ENCODE measurements at places on chromosomes 1 and 21. TPM values are rescaled to one million over a fixed set of nuclear protein-coding genes. Genes with fewer than 3 reads are reported as not detected.

- H3K36me3 ChIP-seq = no peaks in the 10 kb centered on the region
- no peak for DNase-seq
- H3K27me3 ChIP-seq = peaks cover 19% of the 10 kb centered on the region
- H3K27ac ChIP-seq = no peak overlapping the region
- H3K4me3 ChIP-seq = no peak overlapping the region
Measured at GRCh38 chr21:44897326-44898010, 23.2 kb downstream of the ITGB2 start.

- no peaks in the 10 kb centered on the region for H3K4me1 ChIP-seq
- no peak for DNase-seq
- H3K27ac ChIP-seq = no peak overlapping the region
- H3K4me3 ChIP-seq = no peak overlapping the region
- no peaks in the 10 kb centered on the region for H3K36me3 ChIP-seq
- no peaks in the 10 kb centered on the region for H3K27me3 ChIP-seq
Measured at GRCh38 chr1:79364896-79365295, 358.4 kb upstream of the ADGRL4 start.

- H3K4me1 ChIP-seq = peaks cover 93% of the 10 kb centered on the region
- H3K27me3 ChIP-seq = no peaks in the 10 kb centered on the region
- DNase-seq = peak; percentile 59
- peak overlapping the region; percentile 98 for H3K27ac ChIP-seq
Measured at GRCh38 chr1:234722904-234723720, 113.1 kb upstream of the IRF2BP2 start.

GRCh38 chr1:63537940-63538339 lies 14.6 kb downstream of the EFCAB7 start:
- no peaks in the 10 kb centered on the region for H3K36me3 ChIP-seq
- no peak overlapping the region for H3K27ac ChIP-seq
- DNase-seq = no peak
- H3K4me1 ChIP-seq = no peaks in the 10 kb centered on the region
- H3K4me3 ChIP-seq = no peak overlapping the region

DNA sequence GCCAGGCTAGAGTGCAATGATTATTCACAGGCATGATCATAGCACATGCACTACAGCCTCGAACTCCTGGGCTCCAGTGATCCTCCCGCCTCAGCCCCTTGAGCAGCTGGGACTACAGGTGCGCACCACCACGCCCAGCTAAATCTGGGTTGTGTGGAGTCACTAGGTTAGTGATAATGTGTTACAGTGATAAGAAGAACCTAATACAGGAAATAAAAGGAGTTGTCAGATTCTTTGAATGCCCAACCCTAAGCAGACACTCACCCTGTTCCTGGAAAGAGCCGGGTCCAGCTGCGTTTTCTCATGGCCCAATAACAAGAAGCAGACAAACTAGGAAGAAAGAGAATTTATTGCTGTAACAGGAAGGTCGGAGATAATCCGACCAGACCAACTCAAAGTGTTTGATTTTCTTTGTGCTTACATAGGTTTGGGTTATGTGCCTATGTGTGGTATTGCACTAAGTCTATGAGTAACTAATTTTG lies 8.8 kb downstream of the IFNGR2 start:
- no peak for DNase-seq
- H3K27ac ChIP-seq = no peak overlapping the region
- peaks cover 71% of the 10 kb centered on the region for H3K36me3 ChIP-seq
- H3K27me3 ChIP-seq = no peaks in the 10 kb centered on the region
- no peak overlapping the region for H3K4me3 ChIP-seq

DNA sequence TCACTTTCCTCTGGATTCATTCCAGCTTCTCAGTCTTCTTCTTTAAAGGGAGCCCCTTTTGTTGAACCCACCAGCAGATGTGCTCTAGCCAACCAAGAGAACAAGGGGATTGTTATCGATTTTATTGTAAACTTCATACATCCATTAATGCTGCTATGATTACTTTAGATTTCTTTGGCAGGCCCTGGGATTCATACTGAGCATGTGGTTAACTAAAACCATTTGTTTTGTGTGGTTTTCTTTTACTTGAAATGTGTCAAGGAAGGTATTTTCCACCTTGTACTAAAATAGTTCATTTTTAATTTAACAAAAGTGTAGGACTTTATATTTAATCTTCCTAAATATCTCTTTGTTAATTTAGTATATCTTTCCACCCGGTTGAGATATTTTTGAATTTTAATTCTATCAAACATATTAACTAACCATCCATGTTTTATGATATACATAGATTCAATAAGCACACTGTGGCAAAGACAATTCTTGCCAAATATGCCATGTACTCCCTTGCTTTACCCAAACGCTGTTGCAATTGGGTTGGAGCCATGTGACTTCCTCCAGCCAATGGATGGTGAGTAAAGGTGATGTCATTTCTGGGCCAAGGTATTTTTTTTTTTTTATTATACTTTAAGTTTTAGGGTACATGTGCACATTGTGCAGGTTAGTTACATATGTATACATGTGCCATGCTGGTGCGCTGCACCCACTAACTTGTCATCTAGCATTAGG lies 74.2 kb upstream of the LRRC8D start:
- DNase-seq = no peak
- no peaks in the 10 kb centered on the region for H3K4me1 ChIP-seq
- no peaks in the 10 kb centered on the region for H3K36me3 ChIP-seq

DNA sequence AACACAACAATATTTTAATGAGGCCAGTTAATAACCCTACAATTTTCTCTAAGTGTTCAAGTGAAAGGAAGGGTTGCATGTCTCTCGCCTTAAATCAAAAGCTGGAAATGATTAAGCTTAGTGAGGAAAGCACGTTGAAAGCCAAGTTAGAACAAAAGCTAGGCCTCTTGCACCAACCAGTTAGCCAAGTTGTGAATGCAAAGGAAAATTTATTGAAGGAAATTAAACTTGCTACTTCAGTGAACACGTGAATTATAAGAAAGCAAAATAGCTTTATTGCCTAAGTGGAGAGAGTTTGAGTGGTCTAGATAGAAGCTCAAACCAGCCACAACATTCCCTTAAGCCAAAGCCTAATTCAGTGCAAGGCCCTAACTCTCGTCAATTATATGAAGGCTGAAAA lies 135.6 kb downstream of the DUSP10 start:
- no peak overlapping the region for H3K4me3 ChIP-seq
- no peaks in the 10 kb centered on the region for H3K27me3 ChIP-seq
- DNase-seq = no peak
- H3K4me1 ChIP-seq = no peaks in the 10 kb centered on the region
- H3K27ac ChIP-seq = no peak overlapping the region

GRCh38 chr1:91552091-91552490 lies 51.4 kb downstream of the CDC7 start:
- no peak for DNase-seq
- H3K4me1 ChIP-seq = peaks cover 15% of the 10 kb centered on the region
- H3K4me3 ChIP-seq = no peak overlapping the region
- no peaks in the 10 kb centered on the region for H3K36me3 ChIP-seq
- no peak overlapping the region for H3K27ac ChIP-seq
- no peaks in the 10 kb centered on the region for H3K27me3 ChIP-seq

The PRDM16 gene
- total RNA-seq = 11.7 TPM

- H3K4me1 ChIP-seq = peaks cover 44% of the 10 kb centered on the region
Measured at GRCh38 chr1:243735457-243735856, 114.6 kb downstream of the AKT3 start.

DNA sequence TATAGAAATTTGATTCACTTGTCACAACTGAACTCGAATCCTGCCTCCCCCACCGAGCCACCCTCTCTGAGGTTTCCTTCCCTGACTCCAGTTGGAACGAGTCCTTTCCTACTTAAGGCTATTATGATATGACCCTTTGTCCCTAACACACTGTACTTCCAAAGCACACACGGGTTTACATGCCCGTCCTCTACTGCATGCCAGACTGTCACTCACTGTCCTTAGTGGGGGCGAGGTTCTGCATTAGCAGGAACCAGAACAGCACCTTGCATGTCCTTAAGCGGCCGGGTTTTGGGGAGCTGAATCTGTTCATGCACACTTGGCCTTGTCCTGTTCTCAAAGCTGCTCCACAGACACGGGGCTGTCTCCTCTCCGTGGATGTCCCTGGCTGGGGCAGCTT lies 164.6 kb upstream of the KCNJ6 start:
- no peak overlapping the region for H3K27ac ChIP-seq

The S100A2 gene
- 4.3 TPM for total RNA-seq

DNA sequence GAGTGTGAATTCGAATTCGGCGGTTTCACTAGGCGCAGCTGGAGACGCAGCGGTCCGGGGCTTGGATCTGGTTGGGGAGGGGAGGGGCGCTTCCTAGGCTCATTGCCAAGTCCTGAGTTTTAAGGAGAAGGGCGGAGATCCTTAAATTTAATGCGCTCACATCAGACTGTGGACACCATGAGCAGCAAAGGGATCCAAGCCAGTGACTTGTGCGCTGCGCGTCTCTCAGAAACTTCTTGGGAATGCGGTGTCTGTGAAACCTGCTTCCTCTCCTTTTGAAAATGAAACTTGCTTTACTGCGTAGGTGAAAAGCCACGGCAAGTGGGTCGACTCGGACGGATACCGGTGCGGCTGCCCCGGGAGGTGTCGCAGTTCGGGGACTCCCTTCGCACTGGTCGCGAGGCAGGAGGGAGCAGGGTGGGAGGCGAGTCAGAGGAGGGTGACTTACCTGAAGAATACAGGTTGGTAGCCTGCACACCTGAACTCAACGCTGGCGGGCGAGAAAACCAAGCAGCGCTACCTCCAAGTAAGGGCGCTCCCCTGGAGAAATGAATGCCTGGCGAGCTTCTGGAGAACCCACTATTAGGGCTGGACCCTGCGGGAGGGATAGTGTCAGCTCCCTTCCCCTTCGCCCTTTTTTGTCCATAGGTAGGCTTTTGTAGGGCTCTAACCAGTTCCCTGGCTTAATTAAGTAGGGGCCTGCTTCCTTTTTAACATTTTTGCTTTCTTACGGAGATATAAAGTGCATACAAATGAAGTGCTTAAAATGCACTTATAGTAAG lies 992 bp downstream of the TENT5C start:
- H3K36me3 ChIP-seq = no peaks in the 10 kb centered on the region
- peaks cover 26% of the 10 kb centered on the region for H3K4me1 ChIP-seq
- peak; percentile 39 for DNase-seq
- H3K27ac ChIP-seq = peak overlapping the region; percentile 73
- H3K4me3 ChIP-seq = peak overlapping the region; percentile 82

DNA sequence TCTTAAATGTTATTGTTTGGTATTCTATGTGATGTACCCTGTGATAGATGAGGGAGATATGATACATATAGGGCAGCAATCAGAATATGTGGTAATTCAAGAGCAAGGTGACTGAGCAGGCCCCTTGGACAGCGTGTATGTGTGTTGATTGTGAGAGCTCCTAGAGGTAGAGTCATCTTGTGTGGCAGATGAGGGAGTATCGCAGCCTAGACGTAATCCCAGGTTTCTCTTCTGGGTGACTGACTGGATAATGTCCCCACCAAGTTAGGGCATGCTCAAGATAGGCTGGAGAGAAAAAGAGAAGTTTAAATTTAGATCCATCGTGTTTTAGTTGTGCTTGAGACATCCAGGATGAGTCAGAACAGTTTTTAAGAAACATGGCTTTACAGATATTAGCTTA lies 185.3 kb downstream of the ZP4 start:
- no peak overlapping the region for H3K27ac ChIP-seq
- no peaks in the 10 kb centered on the region for H3K27me3 ChIP-seq
- H3K4me1 ChIP-seq = no peaks in the 10 kb centered on the region
- H3K36me3 ChIP-seq = no peaks in the 10 kb centered on the region

The SELENBP1 gene
- total RNA-seq = 41.1 TPM

DNA sequence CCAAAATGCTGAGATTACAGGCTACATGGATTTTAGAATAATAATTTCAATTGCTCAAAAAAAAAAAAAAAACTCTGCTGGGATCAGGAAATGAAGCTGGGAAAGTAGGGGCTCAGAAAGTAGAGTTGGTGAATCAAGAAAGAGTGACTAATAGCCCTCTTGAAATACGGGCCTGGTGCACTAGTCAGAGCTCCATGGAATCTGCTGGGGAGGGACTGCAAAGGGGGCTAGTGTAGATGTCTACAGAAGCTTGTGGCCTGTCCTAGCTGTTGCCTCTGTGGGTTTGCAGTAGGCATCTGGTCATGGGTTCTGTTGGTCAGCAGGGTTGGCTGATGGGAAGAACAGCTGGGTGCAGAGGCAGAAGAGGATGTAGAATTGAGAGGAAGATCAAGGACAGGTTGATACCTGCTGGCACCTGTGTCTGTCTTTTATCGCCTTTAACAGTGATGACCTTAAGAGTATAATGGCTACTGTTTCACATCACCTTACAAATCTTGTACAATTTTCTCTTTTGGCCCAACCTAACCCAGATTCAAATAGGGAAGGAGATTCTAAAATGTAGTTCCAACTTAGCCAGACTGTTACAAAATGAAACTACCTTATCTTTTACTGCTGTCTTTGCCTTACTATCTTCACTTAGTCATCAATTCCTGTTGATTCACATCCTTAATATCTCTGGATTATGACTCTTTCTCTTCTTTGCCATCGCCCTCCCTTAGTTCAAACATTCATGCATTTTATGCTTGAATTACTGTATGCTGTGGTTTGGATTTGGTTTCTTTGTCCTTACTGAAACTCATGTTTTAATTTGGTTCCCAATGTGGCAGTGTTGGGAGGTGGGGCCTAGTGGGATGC lies 126.2 kb downstream of the GIPC2 start:
- no peak overlapping the region for H3K27ac ChIP-seq
- no peaks in the 10 kb centered on the region for H3K36me3 ChIP-seq
- H3K27me3 ChIP-seq = no peaks in the 10 kb centered on the region
- no peak overlapping the region for H3K4me3 ChIP-seq
- no peak for DNase-seq

DNA sequence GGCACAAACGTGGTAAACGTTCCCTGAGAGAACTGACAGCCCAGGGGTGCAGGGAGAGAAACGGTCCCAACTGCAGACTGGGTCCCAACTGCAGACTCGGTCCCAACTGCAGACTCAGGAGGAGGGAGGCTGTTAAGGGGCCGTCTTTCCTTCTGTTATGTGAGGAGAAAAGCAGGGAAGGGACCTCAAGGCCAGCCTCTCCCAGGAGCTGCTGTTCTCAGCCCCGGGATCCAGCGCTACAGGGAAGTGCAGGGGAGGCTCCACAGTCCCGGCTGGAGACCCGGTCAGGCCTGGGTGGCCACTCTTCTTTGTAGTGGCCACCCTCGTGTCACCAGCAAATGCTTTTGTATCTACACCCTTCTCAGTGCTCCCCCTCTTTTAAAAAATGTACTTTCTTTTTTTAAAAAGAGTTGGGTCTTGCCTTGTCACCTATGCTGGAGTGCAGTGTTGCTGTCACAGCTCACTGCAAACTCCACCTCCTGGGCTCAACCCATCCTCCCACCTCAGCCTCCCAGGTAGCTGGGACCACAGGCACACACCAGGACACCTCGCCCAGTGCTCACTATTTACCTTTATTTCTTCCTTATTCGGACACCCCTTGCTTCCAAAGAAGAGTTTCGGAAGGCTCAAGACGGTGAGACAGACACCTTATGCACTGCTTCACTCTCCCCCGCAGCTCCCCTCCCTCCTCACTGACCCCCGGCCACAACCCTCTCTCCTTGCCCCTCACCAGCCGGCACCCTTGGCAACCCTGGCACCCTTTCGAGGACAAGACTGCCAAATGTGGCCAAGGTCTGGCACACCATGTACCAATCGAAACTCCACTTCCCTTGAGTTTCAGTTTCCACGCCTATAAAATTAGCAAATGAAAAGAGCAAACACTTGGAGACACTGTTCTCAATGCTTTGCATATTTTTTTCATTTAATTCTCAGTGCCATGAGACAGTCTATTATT lies 21.8 kb downstream of the CAPN2 start:
- H3K4me1 ChIP-seq = peaks cover 95% of the 10 kb centered on the region
- no peaks in the 10 kb centered on the region for H3K27me3 ChIP-seq
- H3K36me3 ChIP-seq = no peaks in the 10 kb centered on the region
- H3K27ac ChIP-seq = peak overlapping the region; percentile 85
- no peak overlapping the region for H3K4me3 ChIP-seq
- no peak for DNase-seq

All from heart right ventricle (tissue), 16 donors.